Adipocyte (in vitro differentiated cells): ENCODE measurements at places on chromosomes 5 and 9.

DNA sequence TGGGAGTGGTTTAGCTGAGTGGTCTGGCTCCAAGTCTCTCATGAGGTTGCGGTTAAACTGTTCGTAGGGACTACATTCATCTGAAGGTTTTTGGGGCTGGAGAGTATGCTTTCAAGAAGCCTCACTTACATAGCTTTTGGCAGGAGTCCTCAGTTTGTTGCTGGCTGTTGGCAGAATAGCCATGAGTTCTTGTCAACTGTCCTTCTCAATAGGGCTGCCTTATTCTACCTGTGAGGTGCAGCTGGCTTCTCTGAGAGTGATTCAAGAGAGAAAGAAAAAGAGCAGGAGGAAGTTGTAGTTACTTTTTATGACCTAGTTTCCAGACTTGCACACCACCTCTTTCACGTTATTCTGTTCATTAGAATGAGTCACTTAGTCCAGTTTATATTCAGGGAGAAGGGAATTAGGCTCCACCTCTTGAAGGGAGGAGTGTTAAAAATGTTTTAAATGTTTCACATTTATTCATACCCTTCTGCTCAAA lies 33.2 kb downstream of the YTHDC2 start:
- DNase-seq: peak; percentile 46

DNA sequence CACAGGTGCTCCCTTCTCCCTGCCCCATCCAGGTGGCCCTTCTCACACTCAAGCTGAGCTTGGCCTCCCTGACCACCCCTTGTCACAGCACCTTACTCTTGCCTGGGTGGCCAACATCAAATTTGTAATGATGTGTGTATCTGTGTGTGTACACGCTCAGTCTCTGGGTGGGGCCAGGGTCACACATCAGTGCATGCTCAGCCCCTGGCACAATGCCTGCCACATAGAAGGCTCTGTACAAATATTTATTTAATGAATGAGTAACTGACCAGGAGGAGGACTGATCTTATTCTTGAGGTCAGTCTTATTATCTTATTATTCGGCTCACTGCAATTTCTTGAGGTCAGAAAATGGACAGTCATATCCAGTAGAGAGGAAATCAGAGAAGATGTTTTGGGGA lies 41.3 kb upstream of the HAND1 start:
- peak; percentile 24 for DNase-seq

DNA sequence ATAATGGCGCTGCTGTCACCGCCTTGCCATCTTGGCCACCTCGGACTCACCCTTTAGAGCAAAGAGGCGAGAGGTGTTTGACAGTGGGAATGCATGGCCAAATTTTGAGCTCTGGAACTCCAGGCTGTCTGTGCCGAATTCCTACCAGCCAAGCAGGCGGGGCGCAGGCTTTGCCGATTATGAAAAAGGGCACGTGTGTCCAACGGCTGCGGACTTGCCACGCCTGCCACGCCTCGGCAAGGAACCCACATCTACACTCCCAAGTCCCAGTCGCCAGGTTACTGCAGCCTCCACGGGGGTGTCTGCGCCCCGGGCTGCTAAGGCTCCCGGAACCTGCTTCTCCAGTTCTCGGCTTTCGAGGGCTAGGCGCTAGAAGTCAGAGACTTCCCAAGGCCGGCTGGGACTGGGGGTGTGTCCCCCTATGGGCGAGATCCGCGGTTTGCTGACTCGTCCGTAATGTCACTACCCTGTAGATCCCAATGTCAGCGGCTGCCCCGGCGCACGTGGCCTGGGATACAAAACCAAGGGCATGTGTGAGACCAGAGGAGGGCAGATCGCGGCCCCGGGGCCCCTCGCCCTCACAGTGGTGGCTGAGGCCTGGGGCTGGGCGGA lies 2.8 kb downstream of the NPR3 start:
- peak; percentile 77 for DNase-seq

DNA sequence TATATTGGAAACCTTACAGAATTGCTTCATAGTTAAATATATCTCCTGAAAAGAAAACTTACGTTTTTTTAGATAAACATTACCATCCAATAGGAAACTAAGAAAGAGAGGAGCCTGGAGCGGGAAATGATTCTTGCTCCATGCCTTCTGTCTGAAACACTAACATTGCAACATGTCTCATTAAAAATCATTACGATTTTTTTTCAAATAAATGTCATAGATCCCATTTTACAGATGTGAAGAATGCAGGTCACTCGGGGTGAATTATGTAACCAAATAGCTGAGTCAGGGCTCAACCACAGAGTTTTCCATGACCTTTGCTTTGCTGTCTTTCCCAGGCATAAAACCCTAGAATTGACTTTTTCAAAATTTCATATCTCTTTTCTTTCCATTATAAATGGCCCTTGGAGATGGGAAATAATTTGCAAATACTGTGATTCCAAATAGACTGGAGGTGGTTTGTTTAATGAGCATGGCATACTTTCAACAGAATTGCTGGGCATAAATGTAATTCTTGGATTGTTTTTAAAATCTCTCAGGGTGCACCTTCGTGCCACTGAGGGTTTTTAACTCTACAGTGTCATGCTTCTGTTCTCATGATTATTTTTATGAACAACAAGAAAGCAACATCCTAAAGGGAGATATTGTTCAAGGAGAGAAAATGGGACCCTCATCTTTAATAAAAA lies 302.8 kb downstream of the EBF1 start:
- no peak for DNase-seq

DNA sequence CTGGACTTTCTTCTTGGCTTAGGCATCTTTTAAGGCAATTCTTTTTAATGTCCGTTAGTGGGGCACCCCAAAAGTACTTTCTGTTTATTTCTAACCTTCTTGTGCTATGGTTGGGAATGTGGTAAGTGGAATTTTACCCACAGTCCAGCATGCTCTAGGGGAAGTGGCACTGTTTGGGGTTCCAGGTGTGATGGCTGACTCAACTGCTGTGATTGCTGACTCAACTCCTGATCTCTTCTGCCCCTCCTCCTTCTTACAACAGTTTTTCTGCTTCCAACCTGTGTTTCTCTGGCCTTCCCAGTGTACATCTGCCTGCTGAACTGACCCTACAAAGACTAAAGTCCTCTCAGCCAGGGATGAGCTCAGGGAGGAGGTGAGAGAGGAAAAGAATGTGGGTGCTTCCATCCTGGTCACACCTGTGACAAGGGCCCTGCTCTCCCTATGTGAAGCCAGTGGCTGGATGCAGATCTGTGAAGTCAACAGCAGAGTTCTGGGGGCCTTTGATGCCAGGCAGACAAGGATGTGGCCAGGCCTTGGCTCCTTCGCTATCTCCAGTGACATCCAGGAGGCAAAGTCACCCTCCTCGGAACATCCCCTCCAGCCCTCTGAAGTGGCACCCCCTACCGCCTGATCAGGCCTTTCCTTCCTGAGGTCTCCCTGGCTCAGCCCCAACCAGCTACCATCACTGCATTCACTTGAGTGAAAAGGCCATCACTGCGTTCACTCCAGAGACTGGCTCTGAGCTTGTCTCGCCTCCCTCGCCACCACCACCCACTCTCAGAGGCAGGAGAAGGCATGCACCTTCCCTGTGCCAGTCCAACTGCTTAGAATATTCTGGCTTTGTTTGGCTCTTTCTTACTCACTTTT lies 72.2 kb downstream of the C5orf15 start:
- no peak for DNase-seq
